Activated naive CD4-positive, alpha-beta T cell treated with anti-CD3 and anti-CD28 coated beads for 36 hours (primary cell): ENCODE measurements at places on chromosomes 2 and 18. TPM values are rescaled to one million over a fixed set of nuclear protein-coding genes. Genes with fewer than 3 reads are reported as not detected.
A peak's percentile ranks its signal among the peaks of the same experiment; 100 is the strongest.

ALLC gene
- total RNA-seq = not detected

VPS4B gene
- total RNA-seq = 30.1 TPM

GRCh38 chr2:174024524-174025270 is 59.5 kb upstream of the SP3 start:
- H3K4me3 ChIP-seq = no peak overlapping the region
- no peak for DNase-seq
- H3K4me1 ChIP-seq = peaks cover 8% of the 10 kb centered on the region
- no peaks in the 10 kb centered on the region for H3K27me3 ChIP-seq
- H3K36me3 ChIP-seq = no peaks in the 10 kb centered on the region

SCYGR2 gene
- not detected for total RNA-seq

DNA sequence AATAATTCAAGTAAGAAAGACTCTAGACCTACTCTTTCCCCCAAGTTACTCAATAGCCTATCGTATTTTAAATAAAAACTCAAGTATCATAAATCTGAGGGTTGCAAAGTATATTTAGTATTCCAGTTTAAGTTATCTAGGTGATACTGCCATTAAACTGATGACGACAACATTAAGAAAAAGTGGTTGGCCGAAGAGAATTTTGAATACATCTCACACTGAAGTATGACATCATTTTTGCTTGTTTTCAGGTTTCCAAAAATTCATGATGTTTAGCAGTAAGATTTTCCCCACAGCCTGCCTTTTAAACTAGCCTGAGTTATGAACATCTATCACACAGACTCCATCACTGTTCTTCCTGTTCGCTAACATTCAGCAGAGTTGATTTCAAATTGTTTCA is 102.1 kb upstream of the RAB27B start:
- H3K27ac ChIP-seq = no peak overlapping the region
- H3K27me3 ChIP-seq = peaks cover 10% of the 10 kb centered on the region
- H3K4me1 ChIP-seq = no peaks in the 10 kb centered on the region
- H3K36me3 ChIP-seq = no peaks in the 10 kb centered on the region
- no peak for DNase-seq
- no peak overlapping the region for H3K4me3 ChIP-seq

RTP5 gene
- total RNA-seq = not detected

GRCh38 chr18:70709144-70709543 is 420.3 kb downstream of the SOCS6 start:
- peaks cover 12% of the 10 kb centered on the region for H3K4me1 ChIP-seq
- no peak overlapping the region for H3K4me3 ChIP-seq
- DNase-seq = peak; percentile 5
- no peak overlapping the region for H3K27ac ChIP-seq
- H3K27me3 ChIP-seq = no peaks in the 10 kb centered on the region

DNA sequence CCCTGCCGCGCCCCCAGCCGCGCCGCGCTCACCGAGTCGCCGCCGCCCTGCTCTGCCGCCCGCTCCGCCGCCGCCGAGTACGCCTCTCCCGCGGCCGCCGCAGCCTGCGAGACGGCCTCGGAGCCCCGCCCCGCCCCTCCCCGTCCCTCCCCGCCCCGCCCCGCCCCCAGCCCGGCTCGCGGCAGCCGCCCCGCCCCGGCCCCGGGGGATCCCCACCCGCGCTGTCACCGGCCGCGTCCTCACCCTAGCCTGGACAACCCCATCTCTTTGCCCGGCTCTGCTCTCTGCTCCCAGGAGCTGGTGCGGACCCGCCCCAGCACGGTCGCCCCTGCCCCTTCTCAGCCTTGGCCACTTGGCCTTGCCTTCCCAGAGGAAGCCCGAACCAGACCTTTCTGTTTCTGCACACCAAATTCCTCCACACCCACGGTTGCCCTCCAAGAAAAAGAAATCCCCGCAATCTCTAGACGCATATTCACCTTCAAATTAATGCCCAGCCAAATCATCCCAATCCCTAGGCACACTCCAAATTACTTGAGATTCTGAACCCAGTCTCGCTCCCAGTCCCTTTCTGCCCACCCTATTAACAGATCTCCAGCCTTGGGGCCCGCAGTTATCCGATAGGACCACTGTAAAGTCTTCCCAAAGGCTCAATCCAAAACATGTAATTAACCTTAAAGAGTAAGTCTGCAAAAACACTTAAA is at the start of gene CYRIA:
Gene CYRIA, minus strand, starts transcription at position 87 of the 701 bp plus-strand sequence. CDS start 77,715 bp downstream, outside the sequence.
- peak within 1 kb of the TSS; percentile 78 for H3K4me3 ChIP-seq
- no peaks in the 10 kb centered on the region for H3K36me3 ChIP-seq
- peaks cover 57% of the 10 kb centered on the region for H3K27me3 ChIP-seq
- DNase-seq = peak; percentile 65
- peaks cover 16% of the 10 kb centered on the region for H3K4me1 ChIP-seq

DNA sequence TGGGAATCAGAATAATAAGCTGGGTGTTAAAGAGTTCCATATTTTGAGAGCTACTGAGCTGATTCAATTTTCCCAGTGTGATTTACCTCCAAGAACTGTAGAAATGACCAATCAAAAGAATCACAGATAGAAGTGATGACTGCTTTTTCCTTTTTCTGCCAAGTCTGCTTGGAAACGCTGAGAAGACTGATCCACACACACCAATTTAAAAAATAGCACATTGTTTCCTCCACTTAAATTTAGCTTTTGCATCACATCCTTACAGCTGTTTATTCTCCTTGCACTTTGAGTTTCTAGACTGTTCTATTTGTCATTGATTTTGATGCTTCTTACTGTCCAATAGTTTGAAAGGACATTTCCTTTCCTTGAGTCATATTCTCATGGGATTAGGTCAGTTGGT is 590.3 kb upstream of the CHAC2 start:
- no peak overlapping the region for H3K4me3 ChIP-seq
- H3K36me3 ChIP-seq = no peaks in the 10 kb centered on the region
- no peak overlapping the region for H3K27ac ChIP-seq
- DNase-seq = no peak
- H3K27me3 ChIP-seq = no peaks in the 10 kb centered on the region
- H3K4me1 ChIP-seq = no peaks in the 10 kb centered on the region

GRCh38 chr18:55206927-55207326 is 247.7 kb upstream of the CCDC68 start:
- no peak overlapping the region for H3K27ac ChIP-seq
- no peak for DNase-seq
- no peaks in the 10 kb centered on the region for H3K4me1 ChIP-seq
- H3K36me3 ChIP-seq = no peaks in the 10 kb centered on the region

DNA sequence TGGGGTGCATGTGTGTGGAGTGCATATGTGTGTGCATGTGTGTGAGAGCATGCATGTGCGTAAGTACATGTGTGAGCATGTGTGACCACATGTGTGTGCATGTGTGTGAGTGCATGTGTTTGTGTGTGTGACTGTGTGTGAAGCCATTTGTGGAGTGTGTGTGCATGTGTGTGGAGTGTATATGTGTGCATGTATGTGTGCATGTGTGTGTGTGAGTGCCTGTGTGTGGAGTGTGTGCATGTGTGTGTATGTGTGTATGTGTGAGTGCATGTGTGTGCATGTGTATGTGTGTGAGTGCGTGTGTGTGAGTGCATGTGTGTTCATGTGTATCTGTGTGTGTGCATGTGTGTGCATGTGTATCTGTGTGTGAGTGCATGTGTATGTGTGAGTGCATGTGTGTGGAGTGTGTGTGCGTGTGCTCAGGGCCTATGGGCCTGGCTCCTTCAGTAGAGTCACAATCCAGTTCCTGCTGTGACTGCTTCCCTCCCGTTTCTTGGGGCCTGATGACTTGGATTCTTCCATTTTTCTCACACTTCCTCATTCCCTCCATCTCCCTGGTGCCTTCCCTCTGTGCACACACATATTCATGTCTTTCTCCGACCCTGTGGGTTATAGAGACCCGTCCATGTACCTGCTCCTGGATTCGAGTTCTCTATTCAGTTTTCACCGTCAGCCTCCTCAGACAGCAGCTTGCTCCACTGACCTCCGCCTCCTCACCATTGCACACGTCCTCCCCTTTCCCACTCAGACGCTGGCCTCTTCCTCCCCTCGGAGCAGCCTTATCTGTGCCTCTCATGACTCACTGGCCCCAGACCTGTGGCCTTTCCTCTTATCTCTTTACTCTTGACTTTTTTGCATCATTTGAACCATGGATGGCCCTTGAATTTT is 25.2 kb downstream of the TOGARAM2 start:
- H3K4me3 ChIP-seq = no peak overlapping the region
- no peaks in the 10 kb centered on the region for H3K27me3 ChIP-seq
- H3K36me3 ChIP-seq = no peaks in the 10 kb centered on the region
- H3K4me1 ChIP-seq = peaks cover 31% of the 10 kb centered on the region

DNA sequence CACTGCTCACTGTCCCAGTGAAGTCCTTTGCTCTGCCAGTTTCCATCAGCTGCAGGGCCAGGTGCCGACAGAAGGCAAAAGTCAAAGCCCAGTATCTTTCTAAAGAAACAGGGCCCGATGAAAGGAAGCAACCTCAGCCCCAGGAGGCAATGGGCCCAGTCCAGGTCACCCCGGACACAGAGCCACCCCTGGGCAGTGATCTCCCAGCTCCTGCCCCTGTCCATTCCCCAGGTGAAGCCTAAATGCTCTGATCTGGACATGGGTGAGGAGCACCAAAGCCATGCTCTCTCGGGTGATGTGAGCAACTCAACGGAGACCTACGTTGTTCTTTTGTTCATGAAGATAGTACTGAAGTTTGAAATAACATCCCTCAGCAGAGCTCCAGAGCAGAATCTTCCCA is 61.6 kb downstream of the HDAC4 start:
- H3K27me3 ChIP-seq = no peaks in the 10 kb centered on the region
- peaks cover 22% of the 10 kb centered on the region for H3K36me3 ChIP-seq
- no peak overlapping the region for H3K27ac ChIP-seq
- DNase-seq = no peak
- no peak overlapping the region for H3K4me3 ChIP-seq
- H3K4me1 ChIP-seq = peaks cover 38% of the 10 kb centered on the region

DNA sequence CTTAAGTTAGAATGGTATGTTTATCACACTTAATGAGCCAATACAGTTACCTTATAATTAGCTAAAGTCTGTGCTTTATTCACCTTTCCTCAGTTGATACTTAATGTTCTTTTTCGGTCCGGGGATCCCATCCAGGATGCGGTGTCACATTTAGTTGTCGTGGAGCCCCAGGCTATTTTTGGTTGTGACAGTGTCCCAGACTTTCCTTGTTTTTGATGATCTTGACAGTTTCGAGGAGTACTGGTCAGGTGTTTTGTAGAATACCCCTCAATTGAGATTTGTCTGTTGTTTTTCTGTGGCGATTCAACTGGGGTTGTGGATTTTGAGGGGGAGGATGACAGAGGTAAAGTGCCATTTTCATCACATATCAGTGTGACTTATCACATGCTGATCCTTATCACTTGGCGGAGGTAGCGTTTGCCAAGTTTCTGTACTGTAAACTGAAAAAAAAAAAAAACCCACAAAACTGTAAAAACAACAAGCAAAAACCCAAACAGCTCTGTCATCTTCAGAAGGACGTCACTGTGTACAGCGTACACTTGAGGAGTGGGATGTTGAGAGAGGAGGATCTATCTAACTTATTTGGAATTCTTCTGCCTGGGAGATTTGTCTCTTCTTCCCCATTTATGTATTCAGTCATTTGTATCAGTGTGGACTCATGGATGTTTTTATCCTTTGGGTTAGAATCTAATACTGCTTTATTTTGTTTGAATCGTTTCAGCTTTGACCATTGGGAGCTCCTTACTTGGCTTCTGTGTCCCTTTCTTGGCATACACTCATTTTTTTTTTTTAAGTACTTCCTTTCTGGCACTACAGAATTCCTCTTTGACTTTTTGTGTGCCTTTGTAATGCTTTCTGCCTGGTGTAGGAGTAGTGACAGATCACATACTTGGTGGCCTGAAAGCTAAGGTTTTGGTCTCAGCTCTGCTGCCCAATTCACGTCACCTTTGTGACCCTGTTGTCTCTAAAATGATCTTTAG is 68.1 kb downstream of the FMNL2 start:
- peaks cover 21% of the 10 kb centered on the region for H3K27me3 ChIP-seq
- no peak overlapping the region for H3K4me3 ChIP-seq
- peak; percentile 15 for DNase-seq

- H3K27ac ChIP-seq = no peak overlapping the region
- H3K4me3 ChIP-seq = no peak overlapping the region
- H3K4me1 ChIP-seq = no peaks in the 10 kb centered on the region
- H3K27me3 ChIP-seq = no peaks in the 10 kb centered on the region
- no peak for DNase-seq
- no peaks in the 10 kb centered on the region for H3K36me3 ChIP-seq
Measured at GRCh38 chr18:6537475-6537874, 122.8 kb upstream of the L3MBTL4 start.

DNA sequence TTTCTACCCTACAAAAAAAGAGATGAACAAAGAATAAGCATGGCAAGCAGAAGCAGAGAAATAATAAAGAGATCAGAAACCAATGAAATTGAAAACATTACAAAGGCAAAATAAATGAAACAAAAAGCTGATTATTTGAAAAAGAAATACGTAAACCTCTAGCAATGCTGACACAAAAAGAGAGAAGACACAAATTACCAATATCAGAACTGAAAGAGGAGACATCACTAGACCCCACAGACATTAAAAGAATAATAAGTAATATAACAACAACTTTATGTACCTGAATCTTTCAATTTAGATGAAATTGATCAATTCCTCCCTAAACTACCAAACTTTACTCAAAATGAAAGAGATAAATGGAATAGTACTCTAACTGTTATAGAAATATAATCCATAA is 75.9 kb downstream of the TMEM163 start:
- H3K27ac ChIP-seq = no peak overlapping the region
- no peaks in the 10 kb centered on the region for H3K27me3 ChIP-seq
- H3K4me1 ChIP-seq = no peaks in the 10 kb centered on the region
- no peak for DNase-seq
- H3K4me3 ChIP-seq = no peak overlapping the region

- peaks cover 32% of the 10 kb centered on the region for H3K4me1 ChIP-seq
- peak; percentile 63 for DNase-seq
- H3K36me3 ChIP-seq = no peaks in the 10 kb centered on the region
- peak overlapping the region; percentile 57 for H3K27ac ChIP-seq
Measured at GRCh38 chr2:169363560-169364150, 1.3 kb upstream of the LRP2 start.

DNA sequence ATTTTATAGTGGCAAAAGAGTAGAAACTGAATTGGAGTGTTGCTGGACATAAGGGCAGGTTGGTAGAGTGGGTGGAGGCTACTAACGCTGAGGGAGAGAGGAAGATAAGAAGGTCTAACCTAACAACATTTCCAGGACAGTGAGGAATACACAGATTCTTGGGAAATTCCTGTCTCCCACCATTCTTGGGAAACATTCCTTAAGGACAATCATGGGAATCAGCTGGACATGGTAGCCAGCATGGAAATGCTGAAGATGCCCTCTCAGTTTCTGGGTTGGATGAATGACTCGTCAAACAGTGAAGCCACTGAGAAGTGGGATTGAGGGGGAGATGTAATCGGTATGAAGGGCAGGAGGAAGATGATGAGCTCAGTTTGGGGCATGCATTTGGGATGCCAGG is 265.4 kb downstream of the AFF3 start:
- H3K27ac ChIP-seq = no peak overlapping the region
- DNase-seq = no peak
- H3K4me3 ChIP-seq = no peak overlapping the region

GRCh38 chr2:3442185-3442584 is 62.7 kb downstream of the TRAPPC12 start:
- no peaks in the 10 kb centered on the region for H3K27me3 ChIP-seq
- peaks cover 14% of the 10 kb centered on the region for H3K4me1 ChIP-seq
- no peak for DNase-seq
- H3K36me3 ChIP-seq = peaks cover 11% of the 10 kb centered on the region
